ENCODE measurements at places on chromosomes 13 and 19.

DNA sequence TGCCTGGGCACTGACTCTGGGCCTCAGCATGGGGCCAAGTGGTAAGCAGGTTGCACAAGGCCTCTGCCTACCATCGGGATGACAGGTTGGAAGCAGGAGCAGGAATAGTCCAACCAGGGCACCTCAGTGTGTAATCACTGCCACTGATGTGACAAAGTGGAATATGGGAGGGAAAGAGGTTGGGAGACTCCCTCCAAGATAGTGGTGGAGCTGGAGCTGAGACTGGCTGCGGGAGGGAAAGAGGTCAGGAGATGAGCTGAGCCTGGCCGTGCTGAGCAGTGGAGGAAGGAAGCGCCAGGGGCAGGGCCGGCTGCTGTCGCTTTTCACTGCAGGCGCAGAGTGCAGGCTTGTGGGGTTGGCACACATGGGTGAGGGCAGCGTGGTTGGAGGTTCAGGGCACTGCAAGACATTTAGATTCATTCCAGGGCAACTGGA, 6.8 kb downstream of the UPF3A start:
- DNase-seq: no peak

- DNase-seq: no peak
Observed at GRCh38 chr19:14562660-14563589, 8.9 kb downstream of the NDUFB7 start.

DNA sequence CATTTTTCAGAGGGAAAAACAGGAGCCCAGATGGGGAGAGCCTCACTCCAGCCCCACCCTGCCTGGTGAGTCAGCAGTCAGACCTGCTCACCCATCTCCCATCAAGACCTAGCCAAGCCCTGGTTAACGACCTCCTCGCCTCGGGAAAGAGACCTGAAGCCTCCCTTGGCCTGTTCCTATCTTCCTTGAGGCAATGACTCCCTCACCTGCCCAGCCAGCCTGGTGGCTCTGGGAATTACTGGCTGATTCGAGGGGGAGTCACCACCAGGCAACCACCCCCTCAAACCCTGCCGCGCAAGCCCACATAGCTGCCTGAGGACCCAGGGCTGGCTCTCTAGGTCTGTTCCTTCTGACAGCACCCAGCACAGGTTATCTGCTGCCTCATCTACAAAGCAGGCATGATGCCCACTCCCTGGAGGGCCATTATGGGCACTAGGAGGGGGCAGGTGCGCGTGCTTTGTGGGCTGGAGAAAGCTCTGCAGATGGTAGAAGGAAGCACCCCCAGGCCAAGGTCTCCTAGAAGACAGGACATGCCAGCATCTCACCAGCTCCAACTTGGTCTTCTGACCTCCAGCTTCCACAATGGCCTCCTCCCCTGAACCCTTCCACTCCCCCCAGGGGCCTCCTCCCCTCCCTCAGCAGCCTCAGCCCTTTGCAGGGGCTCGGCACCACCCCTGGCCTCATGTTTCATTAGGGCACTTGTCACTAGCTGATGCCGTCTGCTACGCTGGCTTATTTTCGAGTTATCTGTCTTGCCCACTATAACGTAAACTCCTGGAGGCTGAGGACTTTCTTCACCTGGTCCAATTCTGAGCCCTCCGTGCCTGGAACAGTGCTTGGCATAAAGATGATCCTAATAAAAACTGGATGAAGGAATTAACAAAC, 10.4 kb downstream of the DEDD2 start:
- DNase-seq: no peak

DNA sequence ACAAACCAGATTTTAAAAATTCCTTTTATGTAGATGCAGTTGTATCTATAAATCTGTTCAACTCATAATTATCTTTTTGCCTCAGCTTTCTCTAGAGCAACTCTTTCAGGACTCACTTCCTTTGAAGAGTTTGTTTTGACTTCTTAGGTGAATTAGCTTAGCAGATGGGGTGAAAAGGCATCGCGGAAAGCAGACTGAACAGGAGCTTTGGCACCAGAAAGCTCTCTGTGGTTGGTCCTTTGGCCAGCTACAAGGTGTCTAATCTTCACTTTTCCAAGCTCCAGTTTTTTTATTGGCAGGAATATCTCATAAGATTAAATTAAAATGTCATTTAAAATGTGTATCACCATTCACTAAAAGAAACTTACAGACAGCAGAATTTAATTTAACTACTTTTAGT, 60.6 kb upstream of the KLF12 start:
- no peak for DNase-seq

- DNase-seq: no peak
Observed at GRCh38 chr19:6071875-6072274, 38.4 kb downstream of the RFX2 start.

Data from activated T-helper 1 cell treated with anti-CD3 and anti-CD28 coated beads, Interleukin-2, amount 50 U/mL, for 16 hours (primary cell).